ENCODE measurements at places on chromosomes 2 and 18. TPM values are rescaled to one million over a fixed set of nuclear protein-coding genes. Genes with fewer than 3 reads are reported as not detected.

Gene MFSD2B
- 1.7 TPM for total RNA-seq

Gene TMEM247
- not detected for total RNA-seq

Gene SERPINB4
- total RNA-seq = 29.1 TPM

Gene SMAD2
- 51.5 TPM for total RNA-seq

Gene C2orf80
- total RNA-seq = not detected

Gene NABP1
- total RNA-seq = 22.4 TPM

Gene IL1RN
- total RNA-seq = 20.7 TPM

Gene FBXO36
- 4.5 TPM for total RNA-seq

Gene ABCB11
- total RNA-seq = 0.79 TPM

Gene WBP1
- 20.1 TPM for total RNA-seq

Gene ASPRV1
- 39.5 TPM for total RNA-seq

Gene ACTG2
- 5.1 TPM for total RNA-seq

Gene SULT1C2
- 1.5 TPM for total RNA-seq

Gene C1QL2
- total RNA-seq = 0.10 TPM

Gene EPHA4
- total RNA-seq = 51.2 TPM

Gene GPR17
- total RNA-seq = 0.79 TPM
